OCI-M1 (cell line): ENCODE measurements at places on chromosomes 5 and 9.

- no peak for DNase-seq
Observed at GRCh38 chr5:167923396-167923795, 368.0 kb upstream of the WWC1 start.

- no peak for DNase-seq
Observed at GRCh38 chr5:121572061-121572460, 279.6 kb upstream of the FTMT start.

DNA sequence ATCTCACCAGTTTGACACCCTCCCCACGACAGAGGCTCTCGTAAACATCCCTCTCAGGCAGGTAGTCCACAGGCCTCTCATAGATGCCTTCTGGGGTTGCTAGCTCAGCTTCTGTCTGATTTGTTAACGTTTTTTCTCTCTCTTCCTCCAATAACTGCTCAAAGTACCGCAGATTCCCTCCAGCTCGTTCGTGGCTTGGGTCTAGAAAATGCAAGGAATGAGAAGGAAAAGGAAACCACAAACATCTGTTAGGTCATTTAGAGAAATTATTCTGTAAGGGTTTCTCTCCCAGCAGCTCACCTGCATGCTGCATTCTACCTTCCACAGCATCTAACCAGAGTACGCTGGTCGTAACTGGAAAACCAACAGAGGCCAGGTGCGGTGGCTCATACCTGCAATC, 18.5 kb downstream of the P4HA2 start:
- no peak for DNase-seq

GRCh38 chr5:44511596-44511995, 122.4 kb upstream of the FGF10 start:
- peak; percentile 30 for DNase-seq

- DNase-seq, result peak; percentile 27
Observed at GRCh38 chr5:17436761-17437221, 61.2 kb upstream of the TAF11L2 start.

- DNase-seq, result no peak
Observed at GRCh38 chr5:5436203-5436760, 13.8 kb downstream of the ICE1 start.

GRCh38 chr5:181203093-181203711, 1.8 kb downstream of the TRIM7 start:
- DNase-seq, result no peak

DNA sequence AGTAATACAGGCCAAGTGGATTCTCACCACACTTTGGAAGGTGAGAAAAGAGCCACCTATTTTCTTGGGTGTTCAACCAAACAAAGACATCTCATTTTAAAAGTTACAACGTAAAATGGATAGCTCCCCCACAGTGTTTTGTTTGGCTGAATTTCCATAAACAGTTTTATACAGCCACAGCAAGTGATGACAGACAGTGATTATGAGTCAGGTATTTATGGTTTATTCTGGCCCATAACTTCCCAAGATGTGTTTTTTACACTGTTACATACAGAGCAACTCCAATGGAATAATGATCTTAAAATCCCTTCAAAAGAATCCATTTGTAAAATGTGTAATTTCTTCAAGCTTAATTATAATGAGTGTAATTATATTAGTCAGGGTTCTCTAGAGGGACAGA, 421.3 kb downstream of the TLE1 start:
- no peak for DNase-seq

DNA sequence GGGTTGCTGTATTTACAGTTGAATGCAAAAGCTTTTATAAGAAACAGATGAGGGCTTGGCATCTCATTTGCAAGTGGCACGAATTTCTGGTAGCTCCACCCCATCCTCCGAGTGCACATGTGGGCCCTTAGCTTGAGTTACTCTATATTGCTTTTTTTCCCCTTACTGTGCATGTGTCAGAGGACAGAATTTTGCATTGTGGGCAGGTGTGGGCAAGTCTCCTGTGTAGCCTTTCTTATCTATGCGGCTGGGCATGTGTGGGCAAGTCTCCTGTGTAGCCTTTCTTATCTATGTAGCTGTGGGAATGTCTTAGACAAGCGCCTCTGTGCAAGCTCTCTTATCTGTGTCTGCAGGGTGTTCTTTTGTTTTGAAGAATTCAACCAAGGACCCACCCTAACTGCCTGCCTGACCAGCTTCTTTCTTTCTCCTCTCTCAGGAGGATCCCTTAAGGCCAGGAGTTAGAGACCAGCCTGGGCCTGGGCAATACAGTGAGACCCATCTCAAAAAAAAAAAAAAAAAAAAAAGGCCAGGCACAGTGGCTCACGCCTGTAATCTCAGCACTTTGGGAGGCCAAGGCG, 34.1 kb upstream of the SIL1 start:
- peak; percentile 92 for DNase-seq

DNA sequence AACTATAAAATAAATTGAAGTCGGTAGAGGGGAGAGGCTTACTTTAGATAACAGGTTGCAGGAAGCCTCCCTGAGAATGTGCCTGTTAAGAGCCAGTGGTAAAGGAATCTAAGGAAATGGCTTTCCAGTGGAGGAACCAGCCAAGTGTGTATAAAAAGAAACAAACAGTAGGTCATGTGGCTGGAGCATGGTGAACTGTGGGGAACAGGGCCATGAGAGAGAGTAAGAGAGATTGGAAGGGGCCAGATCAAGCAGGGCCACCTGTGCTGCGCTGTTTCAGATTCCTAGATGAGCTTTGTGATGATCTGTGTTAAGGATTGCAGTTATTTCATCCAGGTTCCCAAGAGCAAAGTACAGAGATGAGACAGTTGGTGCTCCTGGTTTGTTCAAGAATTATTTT, 152.7 kb upstream of the SGCD start:
- no peak for DNase-seq

DNA sequence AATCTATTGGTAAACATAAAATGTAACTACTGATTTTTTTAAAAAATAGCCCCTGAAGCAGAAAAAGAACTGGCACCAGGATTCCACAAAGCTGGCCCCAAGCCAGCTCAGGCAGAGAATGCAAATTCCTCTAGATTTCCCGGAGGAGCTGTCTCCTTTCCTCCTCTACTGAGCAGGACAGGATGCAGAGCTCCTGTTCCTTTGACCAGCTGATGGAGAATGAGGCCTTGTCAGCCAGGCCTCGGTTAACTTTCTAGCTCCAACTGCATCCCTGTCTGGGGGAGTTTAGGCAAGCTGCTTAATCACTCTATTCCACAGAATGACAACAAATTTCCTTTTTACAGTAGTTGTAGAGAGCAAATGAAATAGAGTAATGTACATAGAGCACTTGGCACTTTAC, 155.5 kb downstream of the GNAQ start:
- DNase-seq, result no peak

DNA sequence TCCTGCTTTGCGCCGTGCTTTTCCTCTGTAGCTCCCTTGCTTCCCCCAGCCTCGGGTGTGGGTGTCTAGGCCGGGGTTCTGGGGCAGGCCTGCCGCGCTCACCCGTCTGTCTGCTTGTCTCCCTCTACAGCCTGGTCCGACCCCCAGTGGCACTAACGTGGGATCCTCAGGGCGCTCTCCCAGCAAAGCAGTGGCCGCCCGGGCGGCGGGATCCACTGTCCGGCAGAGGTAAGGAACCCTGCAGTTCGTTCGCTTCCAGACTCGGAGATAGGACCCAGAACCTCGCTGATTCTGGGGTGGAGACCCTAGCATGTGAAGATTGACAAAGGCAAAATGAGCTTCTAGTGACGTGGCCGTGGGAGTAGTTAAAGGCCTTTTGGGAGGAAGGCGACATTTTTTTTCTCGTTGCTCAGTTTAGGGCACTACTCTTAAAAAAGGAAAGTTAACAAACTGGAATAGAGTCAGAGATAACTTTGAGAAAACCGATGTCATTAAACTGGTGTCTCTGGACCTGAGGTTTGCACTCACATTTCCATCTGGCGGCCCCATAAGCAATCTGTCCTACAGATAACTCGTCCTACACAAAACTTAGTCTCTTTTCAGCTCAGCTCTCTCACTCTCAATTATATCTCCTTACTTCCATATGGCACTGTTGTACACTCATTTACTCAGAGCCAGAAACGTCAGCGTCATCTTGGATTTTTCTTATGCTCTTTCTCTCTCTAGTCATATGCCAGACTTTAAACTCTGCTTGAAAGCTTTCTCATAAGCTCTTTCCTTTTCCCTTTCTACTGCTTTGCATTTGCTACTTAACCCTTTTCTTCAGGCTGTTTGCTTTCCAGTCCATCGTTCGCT, 561 bp downstream of the SEC61B start:
- DNase-seq, result peak; percentile 54
